ENCODE measurements at places on chromosomes 2 and 18.

DNA sequence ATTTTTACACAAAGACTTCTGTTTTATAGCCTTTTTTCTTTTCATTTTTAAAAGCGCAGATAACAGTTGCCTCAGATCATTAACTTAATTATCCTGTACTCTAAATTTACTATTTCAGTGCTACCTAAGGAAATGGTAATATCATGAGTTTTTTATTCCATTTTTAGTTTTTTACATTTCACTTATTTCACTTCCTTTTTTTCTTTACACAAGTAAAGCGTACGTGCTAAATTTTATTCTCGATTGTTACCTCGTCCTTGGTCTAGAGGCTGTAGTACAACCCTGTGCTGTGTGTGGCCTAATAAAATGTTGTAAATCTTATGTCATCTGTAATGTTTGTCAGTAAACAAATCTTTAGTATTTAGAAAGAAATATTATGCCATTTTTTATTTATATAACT is 49.2 kb downstream of the CRIM1 start:
- DNase-seq = no peak

DNA sequence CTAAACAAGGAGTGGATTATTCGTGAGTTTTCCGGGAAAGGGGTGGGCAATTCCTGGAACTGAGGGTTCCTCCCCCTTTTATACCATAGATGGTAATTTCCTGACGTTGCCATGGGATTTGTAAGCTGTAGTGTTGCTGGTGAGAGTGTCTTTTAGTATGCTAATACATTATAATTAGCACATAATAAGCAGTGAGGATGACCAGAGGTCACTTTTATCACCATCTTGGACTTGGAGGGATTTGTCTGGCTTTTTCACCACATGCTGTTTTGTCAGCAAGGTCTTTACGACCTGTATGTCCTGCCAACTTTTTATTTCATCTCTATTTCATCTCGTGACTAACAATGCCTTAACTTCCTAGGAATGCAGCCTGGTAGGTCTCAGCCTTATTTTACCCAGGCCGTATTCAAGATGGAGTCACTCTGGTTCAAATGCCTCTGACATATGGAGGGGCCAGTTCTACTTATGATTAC is 124.8 kb upstream of the B3GNT2 start:
- DNase-seq = no peak

DNA sequence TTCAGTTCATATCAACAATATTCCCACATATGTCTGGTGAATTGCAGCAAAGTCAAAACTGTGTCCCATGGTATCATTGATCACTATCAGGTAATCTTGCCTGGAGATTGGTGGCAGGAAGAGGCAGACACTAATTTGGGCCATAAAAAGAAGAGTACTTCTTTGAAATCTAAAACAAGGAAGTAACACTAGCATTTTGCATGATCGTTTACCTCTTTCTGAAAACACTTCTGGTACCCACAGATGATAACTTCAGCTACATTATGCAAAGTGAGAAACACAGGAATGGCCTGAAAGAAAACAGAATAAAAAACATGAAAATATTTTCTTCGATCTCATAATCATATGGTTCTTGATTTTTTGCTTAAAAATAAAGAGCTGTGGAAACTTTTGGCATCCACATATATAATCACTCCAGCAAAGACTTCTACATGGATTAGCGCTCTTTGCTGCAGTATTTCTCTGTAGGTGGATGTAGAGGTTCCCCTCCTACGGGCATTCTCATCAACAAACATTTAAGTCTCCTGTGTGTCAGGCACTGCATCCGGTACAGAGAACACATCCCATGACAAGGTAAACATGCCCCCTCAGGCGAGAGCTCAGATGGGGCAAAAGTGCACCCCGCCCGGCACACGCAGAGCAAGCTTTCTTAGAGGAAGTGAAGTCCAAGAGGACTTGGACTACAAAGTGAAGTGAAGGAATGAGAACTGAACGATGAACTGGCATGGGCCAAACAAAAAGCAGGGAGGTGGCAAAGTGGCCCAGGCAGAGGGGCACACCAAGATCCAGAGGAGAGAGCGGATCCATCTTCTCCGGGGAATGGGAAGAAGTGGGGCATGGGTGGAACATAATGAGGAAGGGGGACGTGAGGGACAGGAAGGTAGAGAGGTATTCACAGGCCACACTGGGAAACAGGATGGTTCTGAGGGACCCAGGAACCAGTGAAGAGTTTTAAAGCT is 68.0 kb upstream of the RIOK3 start:
- no peak for DNase-seq

DNA sequence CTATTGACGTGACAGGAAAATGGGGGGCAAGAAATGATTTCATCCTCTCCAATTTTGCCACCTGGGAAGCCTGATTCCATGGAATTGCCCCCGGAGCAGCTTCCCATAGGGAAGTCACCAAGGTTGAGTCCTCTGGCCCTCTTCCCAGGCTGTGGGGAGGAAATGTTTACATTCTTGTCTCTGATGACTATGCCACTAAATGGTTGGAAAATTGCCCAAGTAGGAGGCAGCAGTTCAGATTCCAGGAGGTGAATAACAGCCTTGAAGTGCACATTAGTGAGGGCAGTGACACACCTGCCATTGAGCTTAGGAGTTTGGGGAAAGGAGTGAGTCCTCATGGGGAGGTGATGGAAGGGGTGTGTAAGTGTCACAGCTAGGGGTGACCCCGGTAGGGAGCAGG is 449.2 kb upstream of the DCC start:
- no peak for DNase-seq

- DNase-seq = no peak
These were observed 39.4 kb upstream of the TDRD15 start for GRCh38 chr2:21084401-21084800.

GRCh38 chr2:203547356-203547755 is 12.3 kb upstream of the RAPH1 start:
- DNase-seq = no peak
